NCI-H1417 treated with DMSO at 0.1 percent for 48 hours (cell line): ENCODE measurements at places on chromosomes 3 and 15.

- DNase-seq = no peak
These were observed 88.2 kb upstream of the LMCD1 start for GRCh38 chr3:8413337-8413926.

DNA sequence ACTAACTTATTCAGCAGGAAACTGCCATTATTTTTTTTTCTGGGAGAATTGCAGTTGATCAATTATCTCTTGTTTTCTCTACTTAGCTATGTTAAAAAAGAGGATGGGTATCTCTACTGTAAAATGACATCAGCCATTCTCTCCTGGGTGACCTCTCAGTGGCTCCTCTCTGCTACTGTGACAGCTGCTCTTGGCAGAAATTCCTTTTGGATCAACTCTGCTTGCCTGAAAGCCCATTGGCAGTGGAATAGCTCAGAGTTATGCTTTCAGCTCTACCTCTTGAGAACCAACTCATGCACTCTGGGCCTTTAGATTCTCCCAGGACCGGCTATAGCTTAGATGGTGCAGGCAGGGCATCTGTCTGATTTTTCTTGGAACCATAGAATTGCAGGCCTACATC lies 99.9 kb upstream of the GAP43 start:
- no peak for DNase-seq

DNA sequence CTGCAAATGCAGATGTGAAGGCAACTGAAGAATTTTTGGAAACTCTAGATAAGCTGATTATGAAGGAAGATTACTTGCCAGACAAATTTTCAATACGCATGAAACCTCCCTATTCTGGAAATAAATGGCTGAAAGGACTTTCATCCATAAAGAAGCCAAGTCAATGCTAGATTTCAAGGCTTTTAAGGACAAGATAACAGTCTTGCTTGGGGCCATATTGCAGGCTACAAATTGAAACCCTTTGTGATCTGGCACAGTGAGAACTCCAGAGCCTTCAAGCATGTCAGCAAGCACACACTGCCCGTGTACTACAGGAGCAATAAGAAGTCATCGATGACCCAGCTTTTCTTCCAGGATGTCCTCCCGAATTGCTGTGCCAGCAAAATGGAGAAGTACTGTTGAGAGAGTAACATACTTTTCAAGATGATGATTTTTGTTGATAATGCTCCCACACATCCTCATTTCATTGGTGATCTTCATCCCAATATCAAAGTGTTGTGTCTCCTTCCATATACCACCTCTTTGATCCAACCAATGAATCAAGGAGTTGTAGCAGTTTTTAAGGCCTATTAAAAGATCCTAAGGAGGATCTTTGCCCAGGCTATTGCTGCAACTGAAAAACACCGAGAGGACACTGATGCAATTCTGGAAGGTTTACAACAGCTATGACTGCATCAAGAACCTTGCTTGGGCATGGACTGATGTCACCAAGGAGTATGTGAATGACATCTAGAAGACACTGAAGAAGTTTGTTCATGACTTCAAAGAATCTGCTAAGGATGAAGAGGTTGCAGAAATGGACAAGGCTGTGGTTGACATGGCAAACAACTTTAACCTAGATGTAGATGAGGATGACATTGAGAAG lies 20.3 kb downstream of the CALML4 start:
- no peak for DNase-seq

DNA sequence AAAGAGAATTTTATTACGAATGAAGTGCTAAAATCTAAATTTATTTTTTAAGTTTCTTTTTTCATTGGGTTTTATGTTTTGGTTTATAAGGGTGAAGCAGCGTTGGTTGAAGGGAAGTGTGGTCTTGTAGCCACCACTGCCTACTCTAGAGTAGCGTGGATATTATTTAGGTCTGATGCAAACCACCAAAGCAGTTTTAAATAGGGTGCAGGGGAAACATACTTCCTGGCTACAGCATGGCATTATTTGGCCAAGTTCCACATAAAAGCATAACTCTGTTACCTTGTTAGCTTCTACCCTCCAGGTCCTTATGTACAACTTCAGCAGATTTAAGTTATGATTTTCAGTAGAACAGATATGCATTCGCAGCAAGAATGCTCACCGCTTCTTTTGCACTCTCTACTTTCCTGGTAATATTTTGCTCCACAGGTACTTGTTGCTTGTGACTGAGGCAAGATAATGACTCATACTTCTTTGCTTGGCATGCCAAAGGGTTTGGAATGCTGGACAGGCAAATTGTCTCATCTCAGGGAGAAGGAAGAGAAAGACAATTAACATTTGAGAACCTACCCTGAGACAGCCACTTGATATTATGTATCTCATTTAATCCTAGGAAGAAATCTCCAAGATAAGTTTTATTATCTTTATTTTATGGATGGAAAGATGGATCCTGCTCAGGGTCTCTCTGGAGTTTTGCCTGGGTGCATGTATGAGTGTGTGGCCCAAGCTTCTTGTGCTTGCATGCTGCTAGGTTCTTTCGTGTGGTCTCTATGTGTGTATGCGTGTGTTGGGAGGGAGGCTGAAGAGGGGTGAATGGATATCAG lies 5.4 kb downstream of the TGFBR2 start:
- DNase-seq = no peak

DNA sequence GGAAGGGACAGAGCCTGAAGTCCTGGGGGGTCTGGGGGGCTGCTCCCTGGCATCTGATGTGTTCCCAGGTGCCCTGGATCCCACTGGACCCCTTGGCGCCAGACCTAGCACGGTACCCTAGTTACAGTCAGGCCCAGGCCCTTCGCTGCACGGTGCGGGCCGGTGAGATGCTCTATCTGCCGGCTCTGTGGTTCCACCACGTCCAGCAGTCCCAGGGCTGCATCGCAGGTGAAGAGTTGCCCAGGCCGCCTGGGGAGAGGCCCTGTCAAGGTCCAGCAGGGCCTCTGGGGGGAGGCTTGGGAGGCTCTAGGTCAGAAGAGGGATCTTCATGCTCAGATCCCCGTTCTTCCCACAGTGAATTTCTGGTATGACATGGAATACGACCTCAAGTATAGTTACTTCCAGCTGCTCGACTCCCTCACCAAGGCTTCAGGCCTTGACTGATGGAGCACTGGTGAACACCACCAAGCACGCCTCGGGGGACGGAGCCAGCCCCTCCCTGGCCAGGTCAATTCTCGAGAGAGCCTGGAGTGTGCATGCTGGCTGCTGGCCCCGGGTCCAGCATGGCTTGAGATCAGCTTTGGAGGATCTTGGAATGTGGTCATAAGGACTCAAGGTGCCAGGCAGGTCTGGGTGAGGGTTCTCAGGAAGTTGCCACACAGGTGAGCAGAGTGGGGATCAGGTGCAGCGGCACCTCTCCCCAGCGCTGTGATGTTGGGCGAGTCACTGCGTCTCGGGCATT lies 1.8 kb upstream of the PLA2G4B start:
- DNase-seq = no peak

DNA sequence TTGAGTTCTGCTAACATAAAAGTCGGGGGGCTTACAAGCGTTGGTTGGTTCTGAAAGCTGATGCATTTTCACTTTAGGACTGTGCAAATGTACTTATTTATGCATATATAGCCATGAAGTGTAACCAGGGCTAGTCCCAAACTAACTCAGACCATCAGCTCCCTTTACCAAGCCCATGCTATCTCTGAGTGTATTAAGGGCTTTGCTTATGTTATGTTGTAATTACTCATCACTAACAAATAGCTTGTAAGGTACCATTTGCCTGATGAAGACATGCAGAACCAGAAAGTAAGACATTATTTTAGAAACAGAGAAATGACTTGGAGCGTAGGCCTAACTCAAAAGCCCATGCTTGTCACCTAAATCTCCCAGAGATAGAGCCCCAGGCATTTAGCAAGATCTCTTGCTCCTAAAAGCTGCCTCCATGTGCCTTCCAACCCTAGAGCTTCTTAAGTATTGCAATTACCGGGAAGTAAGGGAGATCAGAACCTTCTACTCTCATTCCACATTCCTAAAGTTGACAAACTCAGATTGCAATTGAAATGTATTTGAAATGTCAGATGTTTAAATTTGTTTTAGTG lies 362.9 kb upstream of the RBMS3 start:
- no peak for DNase-seq

DNA sequence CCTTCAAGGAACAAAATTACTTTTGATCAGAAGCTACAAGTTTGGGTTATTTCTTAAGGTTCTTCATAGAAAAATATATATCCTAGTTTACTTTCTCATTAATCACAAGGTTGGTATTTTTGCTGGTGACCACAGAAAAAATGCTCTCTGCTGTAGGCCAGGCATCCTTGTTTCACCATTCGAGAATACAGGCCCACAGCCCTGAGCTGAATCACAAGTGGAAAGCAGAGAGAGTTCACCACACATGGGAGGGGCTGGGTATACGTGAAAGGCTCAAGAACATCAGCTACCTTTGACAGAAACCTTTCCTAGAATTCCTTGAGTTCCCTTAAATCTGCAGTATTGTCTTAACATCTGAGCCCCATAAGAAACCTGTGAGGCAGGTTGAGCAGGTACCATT lies 23.2 kb downstream of the CPEB1 start:
- DNase-seq = no peak

DNA sequence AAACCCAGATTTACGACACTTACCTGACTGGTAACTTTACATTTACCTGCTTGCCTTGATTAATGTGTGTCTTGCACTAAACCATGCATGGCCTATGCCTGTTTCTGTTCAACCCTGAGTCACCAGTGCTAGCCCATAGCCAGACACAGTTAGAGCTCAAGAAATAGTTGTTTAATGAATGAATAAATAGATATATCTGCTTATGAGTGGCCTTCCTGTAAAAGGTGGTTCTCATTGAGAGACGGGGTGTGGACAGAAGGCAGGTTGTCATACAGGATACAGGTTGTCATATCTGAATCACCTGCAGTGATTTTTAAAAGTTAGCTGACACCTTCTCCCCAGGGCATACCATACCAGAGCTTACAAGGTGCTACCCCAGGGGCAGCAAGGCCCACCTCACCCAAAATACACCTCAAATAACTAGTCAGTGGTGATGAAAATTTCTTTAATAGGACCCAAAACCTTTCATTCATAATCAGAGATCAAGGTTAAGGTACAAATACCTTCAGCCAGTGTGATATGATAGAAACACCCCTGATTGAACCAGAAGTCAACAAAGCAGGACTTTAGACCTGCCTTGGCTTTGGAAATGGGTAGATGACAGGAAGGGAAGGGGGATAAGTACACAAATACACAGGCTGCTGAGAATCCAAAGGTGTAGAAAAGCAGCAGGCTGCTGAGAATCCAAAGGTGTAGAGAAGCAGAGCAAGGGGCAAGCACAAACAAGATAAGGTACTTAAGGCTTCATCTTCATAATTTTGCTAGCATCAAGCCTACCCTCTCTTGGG lies 45.4 kb upstream of the TSC22D2 start:
- no peak for DNase-seq

GRCh38 chr3:59116233-59116537 lies 66.4 kb upstream of the CFAP20DC start:
- no peak for DNase-seq

- DNase-seq = no peak
These were observed 151.8 kb upstream of the HES1 start for GRCh38 chr3:193983846-193984818.

- no peak for DNase-seq
These were observed 10.1 kb downstream of the UACA start for GRCh38 chr15:70753101-70753829.

DNA sequence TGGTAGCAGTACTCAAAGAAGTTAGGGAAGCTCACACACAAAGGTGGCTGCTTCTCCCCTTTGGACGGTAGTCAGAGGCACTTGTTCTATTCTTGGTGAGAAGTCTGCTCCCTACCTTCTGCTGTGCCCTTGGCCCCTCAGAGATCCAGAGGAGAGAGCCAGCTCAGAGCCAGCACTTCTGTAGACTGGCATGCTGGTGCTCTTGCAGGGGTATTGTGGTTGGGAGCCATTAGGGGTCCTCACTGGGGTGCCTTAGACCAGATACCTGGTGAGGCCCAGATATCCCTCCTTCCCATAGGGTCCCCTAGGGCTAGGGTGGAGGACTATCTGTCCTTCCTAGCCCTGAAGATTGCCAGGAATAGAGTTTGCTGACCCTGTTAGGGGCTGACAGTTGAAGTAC lies 140.6 kb downstream of the EEFSEC start:
- no peak for DNase-seq

GRCh38 chr15:93703092-93703739 lies 528.1 kb upstream of the MCTP2 start:
- no peak for DNase-seq

- no peak for DNase-seq
These were observed 60.8 kb upstream of the ARHGEF26 start for GRCh38 chr3:154060238-154061000.

DNA sequence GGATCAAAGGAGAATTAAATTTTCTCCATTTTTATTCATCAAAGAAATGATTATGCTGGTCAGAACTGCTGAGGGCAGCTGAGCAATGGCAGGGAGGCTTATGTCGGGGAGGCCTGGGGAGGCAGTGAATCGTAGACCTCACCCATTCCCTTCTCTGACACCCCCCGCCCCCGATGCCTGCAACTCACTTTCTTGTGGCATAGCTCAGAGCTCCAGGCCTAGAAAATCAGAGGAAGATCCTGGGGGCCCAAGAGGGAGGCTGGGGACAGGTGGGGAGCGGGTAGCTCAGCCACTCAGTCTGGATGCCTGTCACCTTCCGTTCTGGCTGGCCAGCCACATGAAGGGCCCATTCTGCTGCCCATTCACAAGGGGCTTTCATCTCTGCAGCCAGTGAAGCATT lies 1.1 kb upstream of the DNAH1 start:
- DNase-seq = no peak

GRCh38 chr3:8052659-8053058 lies 449.0 kb upstream of the LMCD1 start:
- no peak for DNase-seq

GRCh38 chr15:31106495-31107300 lies 5.2 kb upstream of the TRPM1 start:
- DNase-seq = no peak

- DNase-seq = no peak
These were observed 5.2 kb upstream of the NOX5 start for GRCh38 chr15:69009341-69009740.

GRCh38 chr15:58124585-58124984 lies 13.6 kb upstream of the AQP9 start:
- no peak for DNase-seq

DNA sequence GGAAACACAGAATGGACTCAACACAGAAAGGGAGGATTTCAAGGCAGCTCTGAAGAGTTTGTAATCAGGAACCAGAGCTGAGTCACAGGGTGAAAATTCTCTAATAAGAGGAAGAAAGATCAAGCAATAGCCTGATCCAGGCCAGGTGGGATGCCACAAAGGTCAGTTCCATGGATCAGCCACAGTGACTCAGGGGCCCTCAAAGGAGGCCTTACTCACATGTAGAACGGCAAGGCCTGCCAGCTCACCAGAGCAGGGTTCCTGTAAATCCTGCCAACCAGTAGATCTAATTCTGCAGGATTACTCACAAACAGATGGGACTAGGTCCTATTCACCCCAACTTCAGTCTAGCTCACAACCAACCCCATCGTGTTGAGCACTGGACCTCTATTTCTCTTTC lies 78.3 kb upstream of the PPP2R3A start:
- no peak for DNase-seq

- no peak for DNase-seq
These were observed 10.9 kb upstream of the TBL1XR1 start for GRCh38 chr3:177208223-177208622.

DNA sequence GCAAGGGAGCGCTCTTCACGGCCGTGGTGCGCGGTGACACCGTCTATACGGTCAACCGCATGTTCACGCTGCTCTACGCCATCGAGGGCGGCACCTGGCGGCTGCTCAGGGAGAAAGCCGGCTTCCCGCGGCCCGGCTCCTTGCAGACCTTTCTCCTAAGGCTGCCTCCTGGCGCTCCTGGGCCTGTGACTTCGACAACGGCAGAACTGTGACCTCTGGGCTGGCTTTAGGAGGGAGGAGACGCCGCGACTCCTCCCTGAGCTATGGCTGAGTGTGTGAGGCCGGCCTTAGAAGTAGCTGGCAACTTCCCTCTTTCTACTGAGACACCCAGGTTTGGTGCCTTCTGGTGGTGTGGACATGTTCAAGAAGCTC lies 1.4 kb downstream of the KBTBD13 start:
- DNase-seq = no peak
